ENCODE measurements at places on chromosomes 11 and 22. TPM values are rescaled to one million over a fixed set of nuclear protein-coding genes. Genes with fewer than 3 reads are reported as not detected.

Gene MRPL48
- total RNA-seq = 39.4 TPM

Gene KLHDC7B
- total RNA-seq = not detected

Gene ANKK1
- total RNA-seq = 0.15 TPM

GRCh38 chr22:25824828-25825423 lies 82.9 kb downstream of the MYO18B start:
- DNase-seq = no peak

DNA sequence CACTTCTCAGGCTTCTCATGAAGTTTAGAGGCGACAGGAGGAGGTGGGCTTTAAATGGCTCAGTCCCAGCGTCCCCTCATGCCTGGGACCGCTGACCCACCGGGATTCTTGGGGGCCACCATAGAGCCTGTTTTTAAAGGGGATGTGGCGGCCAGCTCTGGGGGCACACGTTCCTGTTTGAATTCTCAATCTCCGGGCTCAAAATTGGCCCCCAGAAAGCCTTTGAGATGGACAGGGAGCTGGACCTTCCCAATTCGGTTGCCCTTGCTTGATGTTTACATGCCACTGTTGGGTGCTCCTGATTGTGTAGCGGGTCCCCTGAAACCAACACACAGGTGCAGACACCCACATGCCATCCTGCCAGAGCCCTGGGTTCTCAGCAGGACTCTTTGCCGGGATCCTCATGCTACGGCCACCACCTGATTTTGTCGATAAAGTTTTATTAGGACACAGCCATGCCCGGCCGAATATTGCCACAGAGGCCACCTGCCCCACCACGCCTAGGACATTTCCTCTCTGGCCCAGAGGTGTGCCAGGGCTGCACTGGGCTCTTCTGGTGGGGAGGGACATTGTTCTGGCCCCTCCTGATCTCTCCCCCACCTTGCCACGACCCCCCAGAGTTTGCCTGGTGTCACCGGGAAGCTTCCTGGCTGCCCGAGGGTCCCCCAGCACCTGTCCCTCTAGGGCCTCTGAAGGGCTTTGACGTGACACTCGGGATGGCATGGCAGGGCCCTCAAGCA lies 71.6 kb downstream of the KCNQ1 start:
- DNase-seq = peak; percentile 5

DNA sequence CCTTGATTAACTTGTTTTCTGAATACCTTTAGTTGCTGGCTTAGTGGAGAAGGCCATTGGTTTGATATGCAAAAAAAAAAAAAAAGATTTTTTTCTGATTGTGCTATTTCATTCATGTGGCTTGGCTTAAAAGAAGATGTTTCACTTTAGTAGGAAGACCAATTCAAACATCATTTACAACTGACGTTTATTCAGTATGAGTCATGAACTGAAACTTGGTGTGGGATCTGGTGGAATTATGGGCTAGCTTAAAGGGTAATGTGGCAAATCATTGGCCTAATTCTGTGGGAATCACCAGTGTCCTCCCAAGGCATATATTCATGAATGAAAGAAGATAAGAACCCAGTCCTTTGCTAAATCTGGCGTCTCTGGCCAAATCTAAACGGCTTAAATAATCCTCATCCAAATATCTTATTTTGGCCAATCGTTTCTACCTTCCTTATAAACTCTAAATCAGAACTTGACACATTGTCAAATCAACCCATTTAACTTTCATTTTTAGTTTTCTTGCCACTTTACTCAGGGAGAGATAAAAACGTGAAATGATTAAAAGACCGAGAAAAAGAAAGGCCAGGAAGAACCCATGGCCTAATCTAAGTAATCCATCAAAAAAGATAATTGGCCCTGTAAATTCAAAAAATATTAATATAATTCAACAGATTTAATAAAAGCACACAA lies 77.0 kb downstream of the DDIAS start:
- no peak for DNase-seq

GRCh38 chr22:31538815-31539214 lies 42.5 kb downstream of the SFI1 start:
- DNase-seq = no peak

DNA sequence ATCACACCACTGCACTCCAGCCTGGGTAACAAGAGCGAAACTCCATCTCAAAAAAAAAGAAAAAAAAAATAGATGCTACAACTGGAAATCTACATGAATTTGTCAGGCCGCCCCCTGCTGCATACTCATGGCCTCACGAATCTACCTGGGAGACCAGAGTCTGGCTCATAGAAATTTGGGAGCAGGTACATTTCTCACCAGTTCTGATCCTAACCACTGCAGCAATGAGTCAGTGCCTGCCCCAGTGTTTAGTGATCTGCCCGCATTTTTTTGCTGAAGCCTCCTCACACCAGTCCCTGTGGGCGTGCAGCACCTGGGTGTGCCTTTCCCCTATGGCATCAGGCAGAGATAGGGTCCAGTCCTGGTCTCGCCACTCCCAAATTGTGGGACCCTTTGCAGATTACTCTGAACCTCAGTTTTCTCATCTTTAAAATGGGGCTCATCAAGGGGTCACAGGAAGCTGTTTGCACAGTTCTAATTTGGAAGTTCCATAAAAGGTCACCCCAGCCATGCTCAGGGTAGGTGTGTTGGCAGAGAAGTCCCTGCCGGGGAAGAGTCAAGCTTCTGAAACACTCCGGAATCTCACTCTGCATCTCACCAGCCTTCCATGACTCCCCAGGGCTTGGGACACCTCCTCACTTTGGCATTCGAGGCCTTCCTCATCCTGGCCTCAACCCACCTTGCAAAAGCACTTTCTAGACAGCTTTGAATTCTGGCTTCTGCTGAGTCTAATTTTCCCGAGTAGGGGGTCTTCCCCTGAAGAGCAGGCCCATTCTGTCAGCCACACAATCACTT lies 39.3 kb upstream of the LINC01488 start:
- DNase-seq = no peak

Gene SLC22A6
- total RNA-seq = not detected

Gene OSM
- total RNA-seq = not detected

Gene DENND5A
- total RNA-seq = 69.3 TPM

Gene ETS1
- total RNA-seq = 25.3 TPM

Gene SLC7A4
- total RNA-seq = 0.21 TPM

GRCh38 chr11:104997288-104997687 lies 25.7 kb downstream of the CASP5 start:
- DNase-seq = no peak

Gene ANGPTL5
- not detected for total RNA-seq

Gene HEPN1
- total RNA-seq = not detected

Gene BLID
- total RNA-seq = not detected

GRCh38 chr11:101401245-101401644 lies 182.6 kb downstream of the TRPC6 start:
- DNase-seq = no peak

Gene ELFN2
- total RNA-seq = 1.5 TPM

DNA sequence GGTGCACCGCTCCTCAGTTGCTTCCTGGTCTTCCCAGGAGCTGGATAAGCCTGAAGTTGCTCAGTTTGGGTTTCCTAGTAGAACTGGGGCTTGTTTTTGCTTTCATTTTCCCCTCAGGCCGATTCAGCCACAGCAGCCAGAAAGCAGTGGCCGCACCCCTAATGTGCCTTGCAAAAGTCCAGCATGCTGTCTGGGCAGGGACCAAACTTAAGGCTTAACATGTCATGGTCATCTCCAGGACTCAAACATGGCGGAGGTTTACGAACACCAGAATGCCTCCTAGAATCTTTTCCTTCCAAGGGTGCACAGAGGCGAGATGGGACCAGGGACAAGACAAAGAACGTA lies 2.5 kb downstream of the GNG3 start:
- DNase-seq = no peak

DNA sequence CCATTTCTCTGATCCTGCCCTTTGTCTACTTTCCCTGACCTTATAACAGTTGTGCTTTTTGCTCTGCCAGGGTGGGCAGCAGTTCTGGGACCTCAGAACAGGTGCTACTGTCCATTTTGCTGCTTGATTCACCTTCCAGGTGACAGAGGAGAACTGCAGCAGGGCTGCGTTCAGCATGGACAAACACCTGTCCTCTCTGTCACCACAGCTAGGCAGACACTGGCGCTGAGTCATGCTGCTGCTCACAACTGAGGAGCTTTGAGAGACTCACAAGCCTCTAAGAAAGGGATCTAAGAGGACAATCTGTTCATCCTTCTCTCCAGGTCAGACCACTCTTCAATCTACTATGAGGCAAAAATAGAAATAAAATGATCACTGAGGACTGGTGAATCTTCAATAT lies 1144.5 kb upstream of the CCDC90B start:
- DNase-seq = no peak

DNA sequence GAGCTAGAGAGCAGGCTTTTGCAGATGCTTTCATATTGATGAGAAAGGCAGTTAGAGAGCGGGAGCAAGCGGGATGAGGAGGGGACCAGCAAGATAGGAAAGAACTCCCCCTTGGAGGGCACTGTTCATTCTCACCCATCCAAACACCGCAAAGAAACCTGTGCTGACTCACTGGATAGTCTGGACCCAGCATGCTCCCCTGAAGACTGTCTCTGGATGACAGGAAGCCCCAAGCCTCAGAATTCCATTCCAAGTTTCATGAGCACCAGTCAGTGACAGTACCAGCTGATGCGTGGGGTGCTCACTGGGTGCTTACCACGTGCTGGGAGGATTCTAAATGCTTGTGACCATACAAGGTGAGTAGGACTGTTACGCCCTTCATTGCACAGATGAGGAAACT lies 34.2 kb downstream of the MICAL3 start:
- no peak for DNase-seq

DNA sequence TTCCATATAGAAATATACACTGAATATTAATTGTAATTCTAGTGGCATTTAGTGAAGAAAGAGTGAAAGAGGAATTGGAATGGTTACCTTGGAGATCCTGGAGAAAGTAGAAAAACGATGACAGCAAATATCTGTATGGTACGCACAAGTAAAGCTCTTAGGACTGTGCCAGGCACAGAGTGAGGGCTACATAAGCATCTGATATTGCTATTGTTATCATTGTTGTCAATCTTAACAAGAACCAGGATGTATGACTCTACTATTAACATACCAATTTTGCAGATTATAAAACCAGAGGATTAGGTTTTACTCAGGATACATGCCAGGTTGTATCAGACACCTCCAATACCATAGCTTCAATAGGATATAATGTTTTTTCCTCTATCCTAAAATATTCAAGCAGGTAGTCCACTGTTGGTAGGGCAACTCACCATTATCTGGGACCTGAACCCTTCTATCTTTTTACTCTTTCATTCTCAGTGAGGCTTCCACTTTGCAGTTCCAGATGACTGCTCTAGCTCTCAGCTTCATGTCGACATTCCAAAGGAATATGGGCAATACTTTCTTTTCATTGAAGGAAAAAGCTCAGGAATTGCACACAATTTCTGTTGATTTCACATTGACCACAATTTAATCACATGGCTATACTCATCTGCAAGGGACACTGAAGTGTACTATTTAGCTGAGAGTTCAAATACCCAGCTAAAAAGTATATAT lies 73.2 kb downstream of the RAB38 start:
- no peak for DNase-seq

DNA sequence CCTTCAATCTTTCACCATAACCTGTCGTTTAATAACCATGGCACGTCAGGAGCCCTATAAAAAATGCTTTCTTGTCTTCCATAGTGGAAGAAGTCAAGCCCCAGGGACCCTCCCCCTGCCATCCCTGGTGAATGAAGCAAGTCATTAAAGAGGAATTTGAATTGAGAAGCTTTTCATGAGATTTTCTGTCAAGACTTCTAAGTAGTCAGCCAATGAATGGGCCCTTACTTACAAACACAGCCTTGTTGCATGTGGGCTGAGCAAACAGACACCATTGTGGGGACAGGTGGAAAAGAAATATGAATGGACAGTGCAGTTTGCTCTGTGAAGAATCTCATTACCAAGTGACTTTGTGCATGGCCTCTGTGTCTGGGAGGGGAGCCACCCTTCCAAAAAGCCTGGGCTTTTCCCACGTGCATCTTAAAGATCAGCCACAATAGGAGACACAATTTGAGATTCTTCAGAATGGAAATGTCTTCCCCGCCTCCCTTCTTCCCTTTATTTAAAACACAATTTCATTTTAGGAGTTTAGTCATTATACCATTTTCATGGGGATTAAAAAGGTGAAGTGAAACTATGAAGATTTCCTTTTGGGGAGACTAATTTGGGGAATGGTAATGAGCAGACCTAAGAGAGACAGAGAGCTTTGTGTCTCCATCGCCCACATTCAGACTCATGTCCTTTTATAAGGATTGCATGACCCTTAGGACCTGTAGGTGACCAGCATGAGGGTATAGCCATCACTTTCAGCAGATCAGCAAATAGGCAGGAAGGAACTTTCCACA lies 152.0 kb downstream of the LRRC4C start:
- no peak for DNase-seq

Gene APOA5
- 0.20 TPM for total RNA-seq

Gene LMF2
- total RNA-seq = 38.1 TPM

Gene LINC01488
- not detected for total RNA-seq

DNA sequence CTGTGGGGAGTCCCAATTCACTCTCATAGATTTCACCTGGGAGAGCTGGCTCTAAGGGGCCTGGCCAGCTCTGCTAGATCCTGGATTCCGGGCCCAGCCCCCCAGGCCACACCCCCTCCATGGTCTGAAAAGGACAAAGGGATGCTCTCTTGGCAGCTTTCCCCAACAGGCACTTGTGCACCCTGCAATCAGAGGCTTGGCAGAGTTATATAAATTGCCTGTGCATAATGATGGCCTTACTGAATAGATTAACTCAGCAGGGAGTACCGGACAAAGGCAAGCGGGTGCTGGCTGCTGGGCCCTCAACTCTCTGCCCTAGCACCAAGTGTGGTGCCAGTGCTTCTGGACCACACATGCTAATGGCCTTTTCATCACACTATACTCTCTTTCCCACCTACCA lies 461.6 kb downstream of the BUD13 start:
- no peak for DNase-seq

GRCh38 chr11:72313912-72314598 lies 70.1 kb upstream of the PHOX2A start:
- no peak for DNase-seq

- DNase-seq = no peak
Observed at GRCh38 chr11:10429526-10429925, 25.5 kb upstream of the AMPD3 start.

DNA sequence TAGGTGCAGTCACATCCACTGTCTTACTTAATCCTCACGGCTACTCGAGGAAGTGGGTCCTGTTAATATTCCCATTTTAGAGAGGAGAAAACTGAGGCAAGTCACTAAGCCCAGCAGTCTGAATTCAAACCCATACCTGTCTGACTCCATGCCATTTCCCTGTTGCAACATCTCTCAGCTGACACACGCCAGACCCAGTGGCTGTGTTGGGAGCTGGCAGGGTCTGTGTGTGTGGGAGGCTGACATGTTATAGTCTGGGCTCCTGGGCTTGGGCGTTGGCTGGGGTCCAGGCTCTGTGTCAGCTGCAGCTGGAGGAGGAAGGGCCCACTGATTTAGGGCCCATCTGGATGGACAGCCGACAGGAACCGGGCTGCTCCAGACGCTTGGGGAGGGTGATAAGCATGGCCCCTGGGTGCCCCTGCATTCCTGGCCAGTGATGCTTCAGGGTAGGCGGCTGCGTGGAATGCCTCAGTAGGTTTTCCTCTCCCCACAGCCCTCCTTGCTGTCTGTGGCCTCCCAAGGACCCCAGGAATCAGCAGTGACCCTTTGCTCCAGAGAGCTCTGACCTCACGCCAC lies 562.5 kb downstream of the MN1 start:
- no peak for DNase-seq
